ENCODE measurements at places on chromosomes 6 and 20.

GRCh38 chr6:13985663-13986325 lies 61.0 kb downstream of the RNF182 start:
- no peak for DNase-seq

DNA sequence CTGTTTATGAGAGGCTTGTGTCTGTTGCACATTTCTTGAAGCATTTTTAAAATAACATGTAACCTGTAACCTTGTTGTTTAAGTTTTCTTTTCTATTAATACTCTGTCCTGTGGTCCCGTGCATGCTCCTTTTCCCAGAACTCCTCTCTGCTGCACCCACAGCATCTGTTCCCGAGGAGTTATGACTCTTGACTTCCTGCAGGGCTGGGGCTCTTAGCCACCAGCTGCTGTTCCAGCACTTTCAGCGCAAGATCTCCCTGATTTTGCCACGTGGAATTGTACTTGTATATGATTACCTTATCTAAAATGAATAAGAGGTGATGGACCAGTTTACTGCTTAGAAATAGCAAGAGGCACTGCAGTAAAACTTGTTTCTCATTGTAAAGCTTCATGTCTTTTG lies 150.6 kb downstream of the QKI start:
- DNase-seq: no peak

DNA sequence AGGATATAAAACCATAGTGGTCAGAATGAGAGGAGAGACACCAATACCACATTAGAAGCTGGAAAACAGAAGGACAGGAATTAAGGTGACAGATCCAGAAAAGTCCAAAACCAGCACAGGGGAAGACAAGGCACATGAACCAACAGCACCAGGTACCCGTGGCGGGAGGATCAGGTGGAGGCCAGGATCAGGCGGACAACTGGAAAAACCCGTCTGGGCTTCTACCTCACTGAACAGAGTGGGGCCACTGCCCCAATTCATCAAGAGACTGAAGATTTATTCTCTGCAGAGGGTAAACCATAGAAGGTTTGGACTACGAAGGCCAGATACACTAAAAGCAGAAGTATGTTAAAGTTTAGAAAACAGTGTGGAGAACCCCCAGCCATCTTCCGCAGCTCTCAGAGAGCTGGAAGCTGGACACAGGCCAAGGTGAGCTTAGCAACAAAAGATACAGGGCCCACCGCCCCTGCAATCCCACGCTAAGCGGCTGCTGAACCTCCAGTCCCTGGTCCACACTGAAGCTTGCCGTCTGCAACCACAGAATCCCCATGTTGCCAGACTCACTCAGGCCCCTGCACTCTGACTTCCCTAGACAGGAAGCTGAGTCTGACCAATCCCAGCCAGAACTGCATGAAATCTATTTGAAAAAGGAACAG lies 29.9 kb downstream of the ABHD12 start:
- DNase-seq: no peak

- peak; percentile 14 for DNase-seq
These were observed 694 bp upstream of the FAM120B start for GRCh38 chr6:170305805-170306323.

- no peak for DNase-seq
These were observed 9.9 kb downstream of the SYCP2 start for GRCh38 chr20:59923514-59923913.

DNA sequence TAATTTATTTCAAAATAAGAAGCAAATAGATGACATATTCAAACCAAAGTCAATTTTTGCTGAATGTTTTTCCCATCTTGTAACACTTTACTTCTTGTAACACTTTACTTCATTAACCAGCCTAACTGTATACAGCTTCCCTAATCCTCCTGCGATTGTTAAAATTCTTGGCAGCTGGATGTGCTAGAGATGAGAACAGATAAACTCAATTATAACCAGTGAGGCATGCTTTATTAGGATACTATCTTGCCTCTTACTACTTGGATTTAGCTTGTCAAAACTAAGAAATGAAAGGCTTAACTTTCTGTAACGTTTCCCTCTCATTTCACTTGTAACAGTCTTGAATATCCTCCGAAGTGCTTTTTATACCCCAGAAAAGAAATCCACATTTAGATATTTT lies 94.1 kb upstream of the BMP5 start:
- DNase-seq: no peak

- peak; percentile 58 for DNase-seq
These were observed 159.3 kb upstream of the TNFAIP3 start for GRCh38 chr6:137707590-137708360.

GRCh38 chr6:119255492-119255891 lies 94.1 kb downstream of the MAN1A1 start:
- no peak for DNase-seq

GRCh38 chr20:46088409-46089166 lies 1.2 kb downstream of the NCOA5 start:
- DNase-seq: no peak

DNA sequence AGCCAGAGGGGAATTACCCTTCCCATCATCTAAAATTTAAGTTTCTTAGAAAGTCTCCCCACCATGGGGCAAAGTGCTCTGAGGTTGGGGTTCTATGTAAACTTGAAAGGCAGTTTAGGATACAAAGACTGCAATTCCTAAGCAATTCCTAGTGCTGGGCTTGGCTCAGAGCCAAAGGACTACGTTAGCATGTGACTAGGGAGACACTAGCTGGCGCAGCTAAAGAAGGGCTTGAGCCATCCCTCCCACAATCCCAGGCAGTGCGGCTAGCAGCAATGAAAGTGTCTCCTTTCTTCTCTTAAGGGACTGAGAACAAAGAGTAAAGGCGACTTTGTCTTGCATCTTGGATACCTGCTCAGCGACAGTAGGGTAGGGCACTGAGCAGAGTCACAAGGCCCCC lies 306.6 kb upstream of the FKBP1C start:
- DNase-seq: no peak

DNA sequence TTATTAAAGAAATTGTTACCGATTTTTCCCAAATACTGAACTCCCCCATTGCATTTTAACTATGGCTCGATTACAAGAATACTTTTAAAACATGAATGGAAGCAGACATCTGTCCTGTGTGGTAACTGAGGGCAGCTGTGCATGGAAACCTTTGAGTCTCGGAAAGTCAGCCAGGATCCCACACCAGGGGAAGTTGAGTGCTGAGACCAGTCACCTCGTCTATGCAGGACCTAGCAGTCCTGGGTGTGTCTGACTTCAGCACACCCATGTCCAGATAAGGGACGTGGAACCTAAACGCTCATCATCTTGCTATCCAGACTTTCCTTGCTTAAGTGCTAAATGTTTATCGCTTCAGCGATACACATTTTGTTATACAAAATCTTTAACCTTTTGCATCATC lies 6.1 kb downstream of the RIN2 start:
- DNase-seq: no peak

All from cerebellar cortex (tissue), 1 donor.